NCI-H510A treated with DMSO at 0.1 percent for 48 hours (cell line): ENCODE measurements at places on chromosomes 2 and 18.

- peak; percentile 73 for DNase-seq
These were observed 8.4 kb downstream of the MYOM1 start for GRCh38 chr18:3211236-3211992.

- DNase-seq, result no peak
These were observed 71.8 kb downstream of the MTA3 start for GRCh38 chr2:42640261-42640660.

- no peak for DNase-seq
These were observed 838.6 kb downstream of the MBD2 start for GRCh38 chr18:53385889-53386288.

DNA sequence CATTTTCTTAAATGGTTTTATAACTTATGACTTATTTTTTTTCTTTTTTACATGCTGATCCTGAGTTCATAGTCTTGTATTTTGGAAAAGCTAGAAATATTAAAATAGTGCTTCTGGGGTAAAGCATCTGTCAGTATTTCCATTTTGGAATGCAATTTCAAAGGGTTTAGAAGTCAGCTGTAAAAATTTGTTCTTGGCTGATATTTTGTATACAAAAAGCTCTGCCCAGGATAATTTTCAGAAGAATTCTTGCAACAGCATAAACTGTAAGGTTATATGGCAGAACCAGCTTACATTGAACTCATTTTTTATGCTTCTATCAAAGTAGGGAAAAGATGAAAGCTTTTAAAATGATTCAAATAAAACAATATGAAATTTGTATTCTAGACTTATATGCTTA lies 97.4 kb downstream of the DIS3L2 start:
- DNase-seq, result no peak

- no peak for DNase-seq
These were observed 309.1 kb downstream of the MYCN start for GRCh38 chr2:16249246-16250055.
